ENCODE measurements at places on chromosomes 3 and 15. TPM values are rescaled to one million over a fixed set of nuclear protein-coding genes. Genes with fewer than 3 reads are reported as not detected.

DNA sequence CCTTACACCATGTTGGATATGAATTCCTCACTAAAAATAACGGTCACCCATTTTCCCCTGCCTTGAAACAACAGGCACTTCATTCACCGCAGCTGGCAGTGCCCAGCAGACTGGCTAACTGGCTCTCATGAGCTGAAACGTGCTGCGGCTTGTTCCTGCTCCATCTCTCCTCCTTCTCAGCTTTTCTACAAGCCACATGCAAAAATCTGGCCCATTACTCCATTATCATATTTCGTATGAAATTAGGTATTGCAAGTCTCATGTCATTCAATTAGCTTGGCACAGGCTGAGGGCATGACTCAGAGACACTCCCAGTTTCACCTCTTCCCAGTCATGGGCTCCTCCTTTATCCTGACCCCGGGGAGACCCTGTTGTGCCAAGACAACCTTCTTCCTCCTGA lies 60.0 kb downstream of the MAGEF1 start:
- no peak for ATAC-seq

GRCh38 chr3:64266065-64266931 lies 41.0 kb upstream of the PRICKLE2 start:
- ATAC-seq, result peak; percentile 66

- no peak for ATAC-seq
Observed at GRCh38 chr15:68241088-68241935, 11.8 kb upstream of the CLN6 start.

Gene ANKRD34C
- total RNA-seq, result not detected

Gene CCK
- 13.6 TPM for total RNA-seq
